ENCODE measurements at places on chromosomes 11 and 22. TPM values are rescaled to one million over a fixed set of nuclear protein-coding genes. Genes with fewer than 3 reads are reported as not detected.

DNA sequence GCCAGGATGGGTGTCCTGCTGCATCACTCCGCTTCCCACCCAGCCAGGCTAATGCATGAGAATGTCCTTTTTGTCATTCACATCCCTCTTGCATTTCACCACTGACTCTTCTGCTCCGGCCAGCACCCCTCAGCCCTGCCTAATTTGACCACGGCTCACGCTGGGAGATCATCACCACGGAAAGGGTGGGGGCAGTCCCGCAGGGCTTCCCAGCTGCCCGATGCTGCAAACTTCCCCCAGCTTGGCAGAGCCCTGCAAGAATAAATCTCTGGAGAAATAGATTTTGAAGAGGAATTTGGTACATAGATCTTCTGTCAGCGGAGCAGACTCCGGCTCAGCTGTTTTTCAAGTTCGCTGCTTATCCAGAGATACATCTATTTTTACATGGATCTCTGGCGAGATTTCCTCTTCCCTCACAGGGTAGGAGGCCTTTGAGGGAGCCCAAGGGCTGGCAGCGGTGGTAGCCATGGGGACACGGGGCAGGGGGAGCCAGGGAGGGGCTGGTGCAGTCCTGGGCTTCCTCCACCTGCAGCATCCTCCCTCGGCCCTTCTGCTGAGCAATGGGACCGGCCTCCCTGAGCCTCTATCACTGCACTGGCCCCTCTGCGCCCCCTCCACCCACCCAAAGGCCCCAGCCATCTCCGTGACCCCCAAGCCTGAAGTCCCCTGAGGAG, 62.6 kb downstream of the BUD13 start:
- H3K27me3 ChIP-seq: no peaks in the 10 kb centered on the region
- H3K4me1 ChIP-seq: no peaks in the 10 kb centered on the region
- no peak overlapping the region for H3K4me3 ChIP-seq
- no peaks in the 10 kb centered on the region for H3K36me3 ChIP-seq
- no peak for DNase-seq
- H3K27ac ChIP-seq: no peak overlapping the region

DNA sequence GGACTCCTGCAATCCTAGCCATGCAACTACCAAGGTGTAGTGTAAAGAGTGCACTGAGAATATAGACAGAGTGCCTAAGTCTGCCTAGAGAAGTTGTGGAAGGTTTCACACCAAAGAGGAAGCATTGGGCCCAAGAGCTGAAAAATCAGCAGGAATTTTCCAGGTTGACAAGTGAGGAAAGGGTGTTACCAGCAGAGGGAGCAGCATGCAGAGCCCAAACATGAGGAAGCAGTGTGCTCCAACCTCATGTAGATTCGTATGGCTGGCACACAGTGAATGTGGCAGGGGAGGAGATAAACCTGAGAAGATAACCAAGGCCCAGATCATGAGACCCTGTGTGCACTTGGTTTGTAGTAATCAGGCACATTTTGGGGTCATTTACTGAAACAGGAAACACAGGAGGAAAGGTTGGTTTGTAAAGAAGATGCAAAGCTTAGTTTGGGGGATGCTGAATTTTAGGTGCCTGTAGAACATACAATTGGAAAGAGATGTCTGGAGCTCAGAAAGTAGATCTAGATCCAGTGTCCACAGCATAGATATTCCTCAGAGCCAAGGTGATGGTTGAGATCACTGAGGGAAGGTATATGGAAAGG, 1.7 kb downstream of the HPX start:
- no peak overlapping the region for H3K4me3 ChIP-seq
- DNase-seq: peak; percentile 50
- H3K4me1 ChIP-seq: no peaks in the 10 kb centered on the region
- no peaks in the 10 kb centered on the region for H3K27me3 ChIP-seq
- H3K36me3 ChIP-seq: no peaks in the 10 kb centered on the region

DNA sequence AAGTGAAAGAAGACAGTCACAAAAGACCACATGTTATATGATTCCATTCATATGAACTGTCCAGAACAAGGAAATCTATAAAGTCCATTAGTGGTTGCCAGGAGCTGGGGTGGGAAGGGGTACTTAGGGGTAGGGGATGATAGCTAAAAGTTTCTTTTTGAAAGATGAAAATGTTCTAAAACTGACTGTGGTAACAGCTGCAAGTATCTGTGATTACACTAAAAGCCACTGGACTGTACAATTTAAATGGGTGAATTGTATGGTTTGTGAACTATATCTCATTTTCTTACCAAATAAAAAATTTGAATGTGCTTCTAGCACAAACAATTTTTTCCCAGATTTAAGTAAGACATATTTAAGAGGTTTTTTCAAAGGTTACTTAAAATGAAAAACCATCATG, 22.1 kb downstream of the CHKA start:
- H3K4me1 ChIP-seq: peaks cover 64% of the 10 kb centered on the region
- H3K27ac ChIP-seq: peak overlapping the region; percentile 81
- H3K36me3 ChIP-seq: no peaks in the 10 kb centered on the region
- DNase-seq: no peak
- H3K4me3 ChIP-seq: no peak overlapping the region
- no peaks in the 10 kb centered on the region for H3K27me3 ChIP-seq

DNA sequence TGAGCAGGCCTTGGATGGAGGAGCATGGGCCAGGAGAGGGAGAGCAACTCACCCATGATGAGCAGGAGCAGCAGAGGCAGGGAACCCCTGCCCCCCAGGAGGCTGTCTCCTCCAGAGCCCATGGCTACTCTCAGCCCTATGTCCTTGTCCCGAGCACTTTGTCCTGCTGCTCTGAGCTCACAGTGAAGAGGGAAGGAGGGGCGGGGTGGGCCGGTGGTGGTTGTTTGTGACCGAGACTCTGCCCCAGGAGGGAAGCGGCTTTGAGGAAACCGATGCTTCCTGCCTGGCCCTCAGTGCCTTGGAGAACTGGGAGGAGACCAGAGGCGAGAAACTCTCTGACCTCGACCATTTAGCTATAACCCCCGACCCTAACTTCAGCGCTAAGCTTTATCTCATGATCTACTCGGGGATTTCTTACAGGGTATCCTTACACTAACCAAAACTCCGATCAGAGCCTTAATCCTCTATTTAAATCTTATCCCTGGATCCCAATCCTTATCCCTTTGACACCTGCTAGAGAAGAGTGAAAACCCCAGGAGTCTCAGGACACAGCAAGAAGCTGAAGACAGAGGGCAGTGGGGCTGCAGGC, at the start of gene ROBO4:
ROBO4 (minus strand) TSS at position 192 of the 589 bp plus-strand sequence; CDS start at position 122, 70 bp downstream.
- peaks cover 10% of the 10 kb centered on the region for H3K4me1 ChIP-seq
- H3K27ac ChIP-seq: peak within 1 kb of the TSS; percentile 74
- no peaks in the 10 kb centered on the region for H3K36me3 ChIP-seq
- no peaks in the 10 kb centered on the region for H3K27me3 ChIP-seq
- no peak for DNase-seq

DNA sequence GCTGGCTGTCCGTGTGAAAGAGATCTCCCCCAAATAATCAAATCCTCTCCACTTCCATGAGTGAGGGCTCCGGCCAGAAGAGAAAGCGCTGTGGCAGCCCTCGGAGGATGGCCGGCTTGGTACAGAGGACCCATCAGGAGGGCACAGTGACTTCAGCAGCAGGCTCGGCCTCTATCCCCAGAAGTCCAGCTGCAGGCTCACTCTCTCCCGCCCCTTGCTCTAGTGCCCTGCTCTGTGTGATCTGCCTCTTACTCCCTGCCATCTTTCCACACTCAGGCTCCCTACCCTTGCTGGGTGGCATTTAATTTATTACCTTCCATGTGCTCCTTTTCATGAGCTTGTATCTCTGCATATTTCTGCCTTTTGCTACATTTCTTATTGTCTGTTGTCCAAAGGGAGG, 129.7 kb downstream of the SPATA19 start:
- no peak overlapping the region for H3K27ac ChIP-seq
- H3K36me3 ChIP-seq: no peaks in the 10 kb centered on the region
- H3K4me3 ChIP-seq: no peak overlapping the region
- H3K4me1 ChIP-seq: no peaks in the 10 kb centered on the region
- H3K27me3 ChIP-seq: no peaks in the 10 kb centered on the region

- H3K36me3 ChIP-seq: no peaks in the 10 kb centered on the region
- no peak overlapping the region for H3K27ac ChIP-seq
- DNase-seq: no peak
- no peaks in the 10 kb centered on the region for H3K27me3 ChIP-seq
- no peak overlapping the region for H3K4me3 ChIP-seq
Measured at GRCh38 chr11:126817523-126818450, 182.8 kb downstream of the KIRREL3 start.

GRCh38 chr11:123217897-123218296, 22.8 kb upstream of the CLMP start:
- no peaks in the 10 kb centered on the region for H3K4me1 ChIP-seq
- no peaks in the 10 kb centered on the region for H3K36me3 ChIP-seq
- no peaks in the 10 kb centered on the region for H3K27me3 ChIP-seq
- H3K27ac ChIP-seq: no peak overlapping the region
- no peak for DNase-seq

GRCh38 chr11:17389211-17389956, 925 bp upstream of the KCNJ11 start:
- peak; percentile 74 for DNase-seq
- H3K27ac ChIP-seq: no peak overlapping the region
- no peaks in the 10 kb centered on the region for H3K36me3 ChIP-seq
- peaks cover 3% of the 10 kb centered on the region for H3K4me1 ChIP-seq
- no peaks in the 10 kb centered on the region for H3K27me3 ChIP-seq

DNA sequence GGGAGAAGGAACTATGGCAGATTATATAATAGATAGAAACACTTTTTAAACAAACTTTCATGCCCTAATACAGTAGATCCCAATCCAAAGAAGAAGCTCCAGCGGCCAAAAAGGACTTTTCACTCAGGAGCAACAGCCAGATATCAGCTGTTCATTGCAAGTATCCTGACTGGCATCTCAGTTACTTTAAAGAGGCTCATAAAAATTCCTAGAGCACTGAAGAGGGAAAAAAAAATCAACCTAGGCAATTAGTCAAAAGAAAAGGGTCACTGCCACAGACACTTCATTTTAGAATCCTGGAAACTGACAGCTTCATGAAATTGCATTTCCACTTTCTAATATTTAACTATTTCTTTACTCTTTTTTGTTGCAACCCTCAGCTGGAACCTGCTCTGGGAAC, 170.6 kb upstream of the SOX6 start:
- H3K27me3 ChIP-seq: no peaks in the 10 kb centered on the region
- no peak overlapping the region for H3K27ac ChIP-seq
- no peak for DNase-seq

DNA sequence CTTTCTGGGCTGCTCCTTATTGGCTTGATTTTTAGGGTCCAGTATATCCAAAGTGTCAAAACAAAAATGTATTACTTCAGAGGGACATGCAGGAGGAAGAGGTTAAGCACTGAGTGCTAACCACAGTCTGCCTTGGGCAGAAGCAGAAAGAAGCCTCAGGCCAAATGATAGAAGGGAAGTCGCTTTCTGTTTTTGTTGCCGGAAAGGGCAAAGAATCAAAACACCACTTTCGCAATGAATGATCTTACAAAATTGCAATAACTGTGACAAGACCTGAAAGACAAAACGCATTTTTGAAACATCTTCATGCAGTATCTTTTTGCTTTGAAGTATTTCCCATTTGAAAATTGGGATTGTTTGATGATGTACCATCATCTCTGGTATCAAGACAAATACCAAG, 70.1 kb upstream of the PICALM start:
- H3K4me1 ChIP-seq: no peaks in the 10 kb centered on the region
- no peaks in the 10 kb centered on the region for H3K36me3 ChIP-seq
- no peak for DNase-seq

- peaks cover 24% of the 10 kb centered on the region for H3K4me1 ChIP-seq
- no peaks in the 10 kb centered on the region for H3K36me3 ChIP-seq
- DNase-seq: no peak
- peak overlapping the region; percentile 88 for H3K27ac ChIP-seq
Measured at GRCh38 chr22:37187552-37187890, 526 bp downstream of the C1QTNF6 start.

DNA sequence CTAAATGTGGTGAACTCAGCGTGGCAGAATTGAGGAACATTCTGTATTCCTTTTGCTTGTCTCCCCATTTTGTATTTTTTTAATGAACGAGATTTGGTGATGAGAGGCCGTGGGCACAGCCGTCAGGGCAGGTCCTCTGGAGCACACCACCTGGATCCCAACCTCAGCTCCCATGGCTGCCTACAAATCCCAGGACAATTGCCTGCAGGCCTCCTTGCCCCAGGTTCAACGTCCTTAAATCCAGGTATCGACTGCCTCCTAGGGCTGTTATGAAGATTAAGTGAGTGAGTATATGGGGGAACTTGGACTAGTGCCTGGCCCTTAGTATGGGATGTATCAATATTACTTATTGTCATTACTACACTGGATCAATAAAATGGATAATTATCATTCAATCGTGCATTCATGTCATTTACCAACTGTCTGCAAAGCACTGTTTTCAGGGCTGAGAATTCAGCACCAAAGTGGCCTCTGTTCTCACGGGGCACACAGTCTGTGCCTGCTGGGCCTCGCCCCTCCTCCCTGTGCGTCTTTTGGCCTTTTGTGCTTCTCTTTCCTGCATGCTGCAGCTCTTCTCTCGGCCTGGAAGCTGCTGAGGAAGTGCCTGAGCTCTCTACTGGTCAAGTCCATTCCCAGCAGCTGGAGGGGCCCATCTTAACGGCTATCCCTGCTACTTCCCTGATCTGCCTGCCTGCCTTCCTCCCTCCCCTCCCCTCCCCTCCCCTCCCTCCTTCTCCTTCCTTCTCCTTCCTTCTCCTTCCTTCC, 1343.7 kb downstream of the BRD1 start:
- DNase-seq: peak; percentile 18
- no peaks in the 10 kb centered on the region for H3K4me1 ChIP-seq
- no peaks in the 10 kb centered on the region for H3K36me3 ChIP-seq
- peaks cover 9% of the 10 kb centered on the region for H3K27me3 ChIP-seq
- H3K4me3 ChIP-seq: no peak overlapping the region

GRCh38 chr11:80107415-80107814, 666.6 kb upstream of the TENM4 start:
- H3K27ac ChIP-seq: no peak overlapping the region
- H3K36me3 ChIP-seq: no peaks in the 10 kb centered on the region
- H3K4me1 ChIP-seq: no peaks in the 10 kb centered on the region
- no peak overlapping the region for H3K4me3 ChIP-seq
- H3K27me3 ChIP-seq: no peaks in the 10 kb centered on the region
- no peak for DNase-seq

DNA sequence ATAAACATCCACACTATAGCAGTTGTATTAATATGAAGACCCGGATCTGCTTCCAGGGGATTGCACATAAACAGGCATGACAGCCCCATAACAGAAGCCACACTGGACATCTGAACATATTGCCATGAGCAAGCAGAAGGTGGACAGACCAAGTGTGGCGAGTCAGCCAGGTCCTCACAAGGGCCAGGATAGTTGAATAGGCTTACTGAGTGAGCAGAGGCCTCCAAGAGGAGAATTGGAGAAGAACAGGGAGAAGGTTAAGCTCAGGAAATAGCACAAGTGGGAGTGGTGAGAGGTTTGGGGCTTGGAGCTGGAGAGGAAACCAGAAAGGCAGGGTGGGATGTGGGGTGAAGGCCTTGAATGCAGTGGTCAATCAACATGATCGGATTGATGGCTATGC, 10.8 kb downstream of the SLC35C1 start:
- H3K4me1 ChIP-seq: no peaks in the 10 kb centered on the region
- no peak overlapping the region for H3K27ac ChIP-seq
- H3K4me3 ChIP-seq: no peak overlapping the region
- H3K36me3 ChIP-seq: peaks cover 16% of the 10 kb centered on the region
- H3K27me3 ChIP-seq: no peaks in the 10 kb centered on the region

The MTCH2 gene
- total RNA-seq: 176 TPM

The CRYBB3 gene
- 0.50 TPM for total RNA-seq

The LRRC74B gene
- not detected for total RNA-seq

The FAM181B gene
- 0.61 TPM for total RNA-seq

The CDCA5 gene
- total RNA-seq: 10.0 TPM

The CLMP gene
- 18.1 TPM for total RNA-seq

The ADAMTS15 gene
- 2.1 TPM for total RNA-seq

The LGALS12 gene
- 0.35 TPM for total RNA-seq

The TXN2 gene
- total RNA-seq: 245 TPM

The CRYBB2 gene
- total RNA-seq: not detected

The OR51B2 gene
- not detected for total RNA-seq

The TNNI2 gene
- total RNA-seq: not detected

The RHOD gene
- total RNA-seq: 52.2 TPM
